ENCODE measurements at places on chromosomes 7 and 10.

DNA sequence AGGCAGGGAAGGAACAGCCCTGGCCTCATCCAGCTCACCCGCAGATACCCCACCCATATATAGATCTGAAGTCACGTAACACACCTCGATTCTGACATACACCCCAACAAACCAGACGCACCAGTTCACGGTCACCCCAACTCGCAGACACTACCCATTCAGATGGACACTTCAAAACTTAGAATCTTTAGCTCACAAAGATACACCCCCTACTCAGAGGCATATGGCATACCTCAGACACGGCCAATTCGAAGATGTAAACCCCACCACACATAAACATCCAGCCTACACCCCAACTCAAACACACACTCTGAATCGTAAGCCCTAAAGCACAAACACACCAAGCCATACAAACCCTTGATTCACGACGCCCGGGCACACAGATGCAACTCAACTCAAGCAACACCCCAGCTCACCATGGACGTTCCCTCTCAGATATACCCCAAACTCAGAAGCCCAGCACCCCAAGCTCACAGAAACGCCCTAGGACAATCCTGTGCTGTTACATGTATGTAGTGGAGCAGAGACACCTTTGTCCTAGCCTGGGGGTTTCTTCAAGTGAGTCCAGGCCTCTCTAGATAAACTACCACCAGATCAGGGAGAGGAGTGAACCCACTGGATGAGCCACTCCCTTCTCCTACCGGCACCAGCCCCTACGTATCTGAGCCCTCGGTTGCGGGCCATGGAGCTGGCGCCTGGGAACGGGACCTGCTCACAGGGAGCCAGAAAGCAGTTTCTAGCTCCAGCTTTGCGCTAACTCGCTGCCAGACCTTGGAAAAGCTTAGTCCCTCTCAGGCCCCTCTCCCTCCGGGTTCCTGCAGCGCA lies 8.8 kb downstream of the PSD start:
- no peak for DNase-seq

GRCh38 chr7:106203473-106203872 lies 81.3 kb downstream of the NAMPT start:
- no peak for DNase-seq

GRCh38 chr10:127907411-127908105 lies 655 bp downstream of the PTPRE start:
- peak; percentile 88 for DNase-seq

GRCh38 chr10:5512331-5512730 lies 12.4 kb upstream of the CALML3 start:
- DNase-seq: peak; percentile 69

DNA sequence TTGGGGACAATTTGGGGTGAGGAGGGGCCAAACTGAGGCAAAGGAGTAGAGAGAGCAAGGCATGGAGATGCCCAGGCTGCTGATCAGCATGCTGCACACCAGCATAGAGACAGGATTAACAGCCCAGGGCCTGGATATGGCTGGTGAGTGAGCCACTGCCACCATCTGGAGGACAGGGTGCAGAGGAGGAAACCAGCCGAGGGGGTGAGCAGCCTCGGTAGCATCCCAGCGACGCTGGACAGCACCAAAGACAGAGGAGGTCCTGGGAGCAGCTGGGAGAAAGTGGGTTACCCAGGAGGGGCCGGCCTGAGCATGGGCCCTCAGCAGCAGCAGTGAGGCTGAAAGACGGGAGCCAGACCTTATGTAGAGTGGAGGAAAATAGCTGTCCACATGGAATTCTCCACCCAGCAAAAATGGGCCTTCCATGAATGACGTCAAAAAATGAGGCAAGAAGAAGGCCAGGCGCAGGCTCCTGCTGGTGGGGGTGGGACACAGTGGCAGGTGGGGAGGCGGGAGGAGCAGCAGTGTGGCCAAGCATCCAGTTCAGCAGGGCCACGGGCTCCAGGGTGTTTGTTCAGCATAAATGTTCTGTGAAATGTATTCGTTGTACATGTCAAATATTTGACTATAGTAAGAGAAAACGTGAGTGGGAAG lies 16.7 kb downstream of the RET start:
- DNase-seq: no peak

GRCh38 chr7:25596443-25596842 lies 368.2 kb upstream of the NPVF start:
- no peak for DNase-seq

DNA sequence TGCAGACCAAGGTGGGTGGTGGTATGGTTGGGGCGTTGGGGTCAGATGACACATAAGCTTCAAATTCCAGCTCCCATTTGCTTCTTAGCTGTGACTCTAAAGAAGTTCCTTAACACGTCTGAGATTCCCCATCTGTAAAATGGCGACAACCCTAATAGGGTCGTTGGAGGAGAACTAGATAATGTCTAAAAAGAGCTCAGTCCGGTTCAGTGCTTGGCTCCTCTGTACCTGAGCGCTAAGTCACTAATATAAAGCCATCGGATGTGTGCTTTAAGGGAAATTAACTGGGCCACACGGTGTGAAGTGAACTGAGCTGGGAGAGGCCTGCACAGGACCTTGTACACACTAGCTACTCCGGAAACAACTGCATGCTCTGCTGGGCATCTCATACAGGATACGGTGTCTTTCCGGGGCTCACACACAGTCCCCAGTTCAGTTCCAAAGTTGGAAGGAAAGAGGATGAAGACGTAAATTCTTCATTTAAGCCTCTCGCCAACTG lies 476 bp upstream of the ZFYVE27 start:
- DNase-seq: no peak

DNA sequence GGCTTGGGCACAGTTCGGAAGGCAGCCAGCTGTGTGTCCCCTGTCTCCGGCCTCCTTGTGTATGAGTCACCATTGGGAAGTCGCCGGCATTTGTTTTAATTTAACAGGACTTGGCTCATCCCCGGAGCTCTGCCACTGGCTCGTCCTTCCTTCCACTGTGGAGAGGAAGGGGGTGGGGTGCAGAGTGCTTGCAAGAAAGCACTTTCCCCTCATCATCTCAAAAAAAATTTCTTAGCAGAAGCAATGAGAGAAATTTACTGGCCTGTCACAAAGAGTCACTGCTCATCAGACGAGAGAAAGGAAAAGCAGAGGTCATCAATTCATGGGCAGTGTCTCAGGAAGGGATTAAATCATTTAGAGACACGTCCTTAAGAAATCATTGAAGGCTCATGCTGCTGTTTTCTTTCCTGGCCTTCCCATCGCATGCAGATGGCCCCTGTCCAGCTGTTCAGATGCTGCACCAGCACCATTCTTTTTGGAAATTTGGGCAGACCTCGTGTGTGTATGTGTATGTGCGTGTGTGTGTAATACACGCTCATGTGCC lies 93.3 kb downstream of the BMS1 start:
- no peak for DNase-seq

DNA sequence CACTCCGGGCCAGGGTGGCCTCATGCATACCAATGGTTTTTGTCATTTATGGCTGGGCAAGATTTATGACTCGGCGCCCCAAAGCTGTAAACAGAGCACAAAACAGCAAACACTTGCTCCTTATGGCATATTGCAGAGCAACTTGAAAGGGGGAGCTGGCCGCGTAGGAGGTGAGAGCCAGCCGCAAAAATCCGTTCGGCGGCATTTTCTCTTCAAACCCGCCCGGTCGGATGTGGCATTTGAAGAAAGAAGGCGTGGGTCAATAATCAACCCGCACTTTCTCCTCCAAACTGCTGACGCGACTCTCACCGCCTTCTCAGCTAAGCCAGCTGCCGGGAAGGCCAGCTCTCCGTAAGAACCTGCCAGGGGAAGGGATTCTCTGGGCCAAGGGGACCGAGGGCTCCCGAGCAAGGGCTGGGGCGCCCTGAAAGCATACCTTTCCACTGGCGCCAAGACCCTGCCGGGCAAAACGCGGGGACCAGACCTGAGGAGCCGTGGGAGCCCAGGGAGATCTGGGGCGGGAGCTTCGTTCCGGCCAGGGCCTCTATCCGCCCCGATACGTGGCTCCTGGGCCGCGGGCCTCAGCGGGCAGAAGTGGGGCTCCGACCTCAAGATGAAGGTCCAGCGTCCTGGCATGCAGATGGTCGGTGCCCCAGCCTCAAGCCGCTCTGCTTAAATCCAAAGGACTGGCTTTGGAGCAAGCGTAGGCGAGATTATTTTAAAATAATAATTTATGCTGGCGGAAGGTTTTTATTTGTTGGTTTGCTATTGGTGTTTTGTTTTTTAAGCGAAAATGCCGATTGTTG lies 12.9 kb upstream of the HOXA2 start:
- DNase-seq: peak; percentile 85

DNA sequence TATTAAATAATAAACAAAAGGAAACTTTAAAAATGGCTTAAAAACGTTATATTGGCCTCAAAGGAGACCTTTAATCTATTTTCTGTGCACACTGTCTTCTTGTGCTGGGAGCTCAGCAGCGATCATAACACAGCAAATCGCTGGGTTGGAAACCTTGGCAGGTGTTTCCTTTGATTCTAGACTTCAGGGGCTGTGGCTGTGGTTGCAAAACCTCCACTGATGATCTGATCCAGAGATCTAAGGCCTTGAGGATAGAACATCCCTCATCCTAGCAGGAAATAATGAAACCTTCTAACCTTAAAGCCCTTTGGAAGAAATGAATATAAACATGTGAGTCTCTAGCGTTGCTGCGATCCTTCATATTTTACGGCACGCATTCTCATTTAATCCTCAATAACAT lies 29.8 kb downstream of the CDHR3 start:
- DNase-seq: no peak

- no peak for DNase-seq
Observed at GRCh38 chr10:78332657-78333056, 299.0 kb downstream of the RPS24 start.

GRCh38 chr10:132577350-132578003 lies 39.9 kb downstream of the INPP5A start:
- no peak for DNase-seq

DNA sequence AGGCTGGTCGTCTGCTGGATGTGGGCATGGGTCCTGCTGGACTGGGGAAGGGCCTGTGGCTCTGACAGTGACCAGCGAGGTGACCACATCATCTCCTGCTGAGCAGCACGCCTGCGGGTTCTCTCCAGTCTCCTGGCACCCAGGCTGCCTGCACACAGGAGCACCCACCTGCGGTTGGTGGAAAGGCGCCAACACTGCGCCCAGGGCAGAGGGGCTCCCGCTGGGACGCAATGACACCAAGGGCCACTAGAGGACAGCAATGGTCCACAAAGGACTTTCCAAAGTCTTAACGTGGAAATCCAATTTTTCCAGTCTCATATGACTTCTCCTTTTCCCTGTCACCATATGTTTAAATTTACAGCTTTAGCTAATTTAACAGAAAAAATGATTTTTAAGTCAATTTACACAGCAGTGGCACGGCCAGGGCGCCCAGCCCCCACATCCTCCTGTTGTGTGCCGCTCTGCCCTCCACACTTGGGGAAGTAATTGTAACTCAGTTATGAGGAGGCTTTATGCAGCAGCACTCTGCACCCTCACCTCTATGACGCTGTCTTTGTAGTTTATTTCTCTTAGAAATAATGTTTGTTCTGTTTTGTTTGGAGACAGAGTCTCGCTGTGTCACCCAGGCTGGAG lies 38.1 kb downstream of the CFAP46 start:
- peak; percentile 54 for DNase-seq

GRCh38 chr10:97888641-97889262 lies 39.1 kb downstream of the GOLGA7B start:
- no peak for DNase-seq

GRCh38 chr10:23238015-23238414 lies 45.9 kb downstream of the PTF1A start:
- no peak for DNase-seq

DNA sequence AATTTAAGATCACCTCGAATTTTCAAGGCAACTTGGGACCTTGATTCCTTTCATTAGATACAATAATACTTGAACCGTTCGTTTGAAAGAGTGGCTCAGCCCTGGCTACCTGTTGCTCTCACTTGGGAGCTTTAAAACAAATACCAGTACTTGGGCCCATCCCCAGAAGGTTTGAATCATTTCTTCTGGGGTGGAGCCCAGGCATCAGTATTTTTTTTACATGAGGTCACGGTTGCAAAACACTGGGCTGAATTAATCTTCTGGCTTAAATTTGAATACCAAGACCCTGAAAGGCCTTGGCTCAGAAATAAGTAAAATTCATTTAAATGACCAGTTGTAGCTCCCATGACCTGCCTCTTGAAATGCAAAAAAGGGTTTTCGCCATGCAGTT lies 214.9 kb downstream of the CREB5 start:
- DNase-seq: no peak

DNA sequence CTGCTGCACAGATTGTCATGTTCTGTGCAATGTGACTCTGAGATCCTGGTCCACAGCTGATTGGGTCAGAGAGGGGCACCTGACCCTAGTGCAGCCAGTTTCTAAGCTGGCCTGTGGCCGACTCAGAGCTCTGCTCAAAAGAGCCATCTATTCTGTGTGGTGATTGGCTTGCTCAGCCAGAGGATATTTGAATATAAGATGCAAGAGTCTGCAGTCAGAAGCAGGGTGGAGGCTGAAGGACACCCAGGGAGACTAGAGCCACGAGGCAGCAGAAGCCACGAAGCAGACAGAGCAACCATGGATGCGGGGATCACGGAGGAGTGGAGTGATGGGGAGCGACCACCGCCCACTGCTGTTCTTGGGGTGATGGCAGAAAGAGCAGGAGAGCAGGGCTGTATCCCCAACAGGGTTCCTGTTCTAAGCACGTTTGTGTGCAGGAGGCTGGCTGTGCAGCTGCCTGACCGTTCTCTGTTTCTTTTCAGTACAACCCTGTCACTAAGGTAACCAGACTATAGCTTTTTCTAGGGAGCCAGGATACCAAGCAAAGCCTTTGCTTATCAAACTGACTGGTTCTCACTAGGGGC lies 19.5 kb upstream of the RHEB start:
- no peak for DNase-seq

DNA sequence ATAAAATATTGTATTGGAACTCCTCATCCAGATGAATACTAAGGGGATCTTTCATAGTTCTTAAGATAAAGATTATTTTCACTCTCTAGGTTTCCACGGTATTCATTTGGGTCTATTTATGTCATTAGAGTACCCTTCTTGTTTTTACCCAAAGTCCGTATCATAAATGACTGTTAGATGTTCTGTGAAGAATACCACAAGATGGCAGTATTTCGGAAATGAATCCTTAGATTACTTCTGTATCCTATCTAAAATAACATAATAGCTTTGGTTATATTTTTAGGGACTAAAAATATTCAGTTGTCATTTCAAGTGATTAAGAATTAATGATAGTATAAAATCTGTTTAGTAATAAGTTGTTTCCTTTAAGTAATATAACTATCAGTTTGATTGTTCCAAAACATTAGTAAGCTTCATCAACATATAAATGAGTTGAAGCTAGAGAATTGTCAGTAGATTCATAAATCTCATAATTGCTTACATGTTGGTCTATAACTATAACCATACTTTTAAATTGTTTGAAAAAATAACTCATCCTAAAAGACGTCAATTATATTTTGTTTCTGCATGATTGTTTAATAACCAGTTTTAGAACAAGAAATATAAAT lies 337.5 kb upstream of the KCND2 start:
- no peak for DNase-seq

- no peak for DNase-seq
Observed at GRCh38 chr10:58951087-58951486, 225.4 kb upstream of the PHYHIPL start.

DNA sequence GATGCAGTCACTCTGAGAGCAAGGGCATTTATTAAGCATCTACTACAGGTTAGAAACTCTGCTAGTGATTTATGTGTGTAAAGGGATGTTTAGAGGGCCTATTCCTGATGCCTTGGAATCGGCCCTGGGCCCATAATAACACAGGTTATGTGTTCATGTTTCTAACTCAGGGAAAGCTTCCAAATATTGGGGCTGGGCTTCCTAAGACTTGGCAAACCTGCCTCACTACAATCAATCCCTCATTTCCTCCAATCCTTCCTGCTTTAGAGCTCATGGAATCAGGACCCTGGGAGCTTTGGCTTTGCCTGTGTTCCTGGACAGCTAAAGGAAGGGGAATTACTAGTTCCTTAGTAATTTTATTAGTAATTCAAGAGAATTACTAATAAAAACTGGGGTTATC lies 148.8 kb downstream of the HIBADH start:
- no peak for DNase-seq

All from posterior vena cava (tissue), 2 donors.